CD4-positive, alpha-beta memory T cell (primary cell): ENCODE measurements at places on chromosomes 5 and 9. TPM values are rescaled to one million over a fixed set of nuclear protein-coding genes. Genes with fewer than 3 reads are reported as not detected.

- DNase-seq = no peak
Measured at GRCh38 chr5:67813877-67814539, 401.5 kb upstream of the PIK3R1 start.

DNA sequence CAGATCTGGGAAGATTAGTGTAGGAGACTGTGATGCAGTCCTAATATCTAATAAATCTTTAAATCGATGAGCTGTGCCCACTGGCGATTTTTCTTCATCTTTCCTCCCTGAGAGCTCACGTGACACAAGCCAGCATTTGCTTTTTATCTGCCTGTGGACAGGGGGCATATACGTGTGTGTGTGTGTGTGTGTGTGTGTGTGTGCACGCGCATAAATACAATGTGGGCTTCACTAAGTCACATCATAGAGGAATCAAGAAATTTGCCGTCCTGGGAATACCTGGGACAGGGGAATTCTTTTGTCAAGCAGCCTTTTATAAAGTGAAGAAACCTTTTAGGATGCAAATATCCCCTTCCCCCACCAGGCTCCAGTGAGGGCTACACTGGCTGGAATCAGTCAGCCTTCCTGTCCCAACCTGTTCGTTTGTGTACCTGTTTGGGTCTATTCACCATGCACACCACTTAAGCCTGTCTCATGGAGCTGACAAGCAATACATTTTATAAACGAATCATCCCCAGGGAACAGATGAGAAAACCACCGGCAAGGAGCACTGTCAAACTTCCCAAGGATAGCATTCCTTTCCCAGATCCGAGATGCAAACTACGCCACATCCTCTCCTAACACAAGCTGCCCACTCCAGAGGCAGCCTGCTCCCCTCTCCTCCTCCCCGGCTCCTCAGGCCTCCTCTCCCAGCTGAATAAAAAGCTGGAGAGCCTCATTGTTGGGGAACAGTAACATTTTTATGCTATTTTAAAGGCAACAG, 2.7 kb downstream of the EPB41L4B start:
- no peak for DNase-seq

GRCh38 chr9:75651709-75652108, 238.8 kb upstream of the PCSK5 start:
- no peak for DNase-seq

DNA sequence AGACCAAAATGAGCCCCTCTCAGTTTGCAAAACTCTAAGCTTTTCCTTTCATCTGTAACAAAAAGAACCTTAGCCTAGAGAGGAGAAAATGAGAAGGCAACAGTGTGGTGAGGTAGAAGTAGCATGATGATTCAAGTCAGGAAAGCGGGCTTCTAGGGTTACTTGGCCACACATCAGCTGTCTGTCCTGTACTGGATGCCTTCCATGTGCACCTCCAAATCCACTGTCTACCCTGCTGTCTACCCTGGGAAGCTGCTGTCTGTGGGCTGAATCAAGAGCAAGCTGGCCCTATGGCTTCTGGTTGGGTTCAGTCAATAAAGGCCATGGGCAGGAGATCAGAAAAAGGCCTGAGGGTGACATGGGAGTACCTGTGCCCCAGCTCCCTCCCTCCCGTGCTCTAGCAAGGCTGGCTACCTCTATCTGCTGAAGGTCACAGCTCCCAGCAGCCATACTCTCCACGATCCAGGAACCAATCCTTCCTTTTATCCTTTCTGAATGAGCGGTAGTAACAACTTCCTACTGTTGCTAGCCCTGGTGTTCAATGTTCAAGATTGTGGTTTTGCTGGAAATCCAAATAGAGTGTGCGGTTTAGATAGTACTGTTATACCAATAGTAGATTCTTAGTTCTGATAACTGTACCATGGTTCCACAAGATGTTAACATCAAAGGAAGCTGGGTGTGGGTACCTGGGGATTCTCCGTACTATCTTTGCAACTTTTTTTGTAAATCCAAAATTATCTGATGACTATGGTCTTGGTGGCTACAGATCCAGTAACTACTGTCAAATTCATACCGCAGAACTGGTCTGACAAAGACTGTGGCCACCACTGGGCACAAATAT, 191.0 kb downstream of the ESM1 start:
- DNase-seq = no peak

DNA sequence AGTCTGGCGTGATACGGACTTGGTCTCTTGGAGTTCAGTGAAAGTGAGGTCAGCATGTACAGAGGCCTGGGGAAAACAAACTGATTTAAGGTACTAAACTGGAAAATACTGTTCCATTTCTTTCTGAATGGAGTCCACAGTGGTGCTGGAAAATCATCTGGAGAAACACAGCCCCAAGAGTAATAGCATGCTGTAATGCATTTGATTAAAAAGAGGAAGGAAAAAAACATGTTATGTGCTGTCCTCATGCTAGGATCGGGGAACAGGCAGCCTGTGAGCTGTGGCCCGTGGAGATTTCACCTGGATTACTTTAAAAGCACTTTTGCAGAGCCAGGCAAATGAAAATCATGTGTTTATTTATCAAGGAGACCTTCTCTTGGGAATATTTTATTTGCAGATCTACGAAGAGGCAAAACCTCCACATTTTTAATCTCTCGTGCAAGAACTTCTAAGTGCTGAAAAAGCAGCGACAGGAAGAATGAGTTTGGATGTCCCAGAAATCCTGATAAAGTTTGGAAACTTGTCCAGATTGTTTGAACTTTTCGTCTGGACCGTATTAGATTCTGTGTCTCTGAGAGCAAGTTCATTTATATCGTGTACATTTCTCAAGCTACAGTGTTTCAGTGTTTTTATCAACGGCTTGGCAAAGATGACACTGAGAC, 228.8 kb downstream of the GAS1 start:
- DNase-seq = no peak

- DNase-seq = no peak
Measured at GRCh38 chr9:133359399-133360175, 3.2 kb downstream of the SURF2 start.

GRCh38 chr5:38465702-38466423, 90.6 kb downstream of the LIFR start:
- no peak for DNase-seq

DNA sequence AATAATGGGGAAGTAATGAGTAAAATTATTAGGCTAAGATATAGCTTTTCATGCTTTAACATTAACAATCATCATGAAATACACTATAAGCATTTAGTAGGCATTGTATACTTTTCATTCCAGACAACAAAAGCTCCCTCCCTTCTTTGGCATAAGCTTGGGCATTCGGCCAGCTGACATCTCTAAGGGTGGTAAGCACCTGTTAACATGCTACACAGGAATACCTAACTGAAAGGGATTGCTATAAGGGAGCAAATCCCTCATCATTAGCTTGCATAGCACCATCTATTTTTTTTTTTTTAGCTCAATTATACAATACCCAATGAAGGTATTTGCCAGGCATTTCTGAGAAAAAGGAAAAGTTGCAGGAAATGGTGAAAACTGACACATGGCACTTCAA, 16.6 kb downstream of the STRBP start:
- no peak for DNase-seq

DNA sequence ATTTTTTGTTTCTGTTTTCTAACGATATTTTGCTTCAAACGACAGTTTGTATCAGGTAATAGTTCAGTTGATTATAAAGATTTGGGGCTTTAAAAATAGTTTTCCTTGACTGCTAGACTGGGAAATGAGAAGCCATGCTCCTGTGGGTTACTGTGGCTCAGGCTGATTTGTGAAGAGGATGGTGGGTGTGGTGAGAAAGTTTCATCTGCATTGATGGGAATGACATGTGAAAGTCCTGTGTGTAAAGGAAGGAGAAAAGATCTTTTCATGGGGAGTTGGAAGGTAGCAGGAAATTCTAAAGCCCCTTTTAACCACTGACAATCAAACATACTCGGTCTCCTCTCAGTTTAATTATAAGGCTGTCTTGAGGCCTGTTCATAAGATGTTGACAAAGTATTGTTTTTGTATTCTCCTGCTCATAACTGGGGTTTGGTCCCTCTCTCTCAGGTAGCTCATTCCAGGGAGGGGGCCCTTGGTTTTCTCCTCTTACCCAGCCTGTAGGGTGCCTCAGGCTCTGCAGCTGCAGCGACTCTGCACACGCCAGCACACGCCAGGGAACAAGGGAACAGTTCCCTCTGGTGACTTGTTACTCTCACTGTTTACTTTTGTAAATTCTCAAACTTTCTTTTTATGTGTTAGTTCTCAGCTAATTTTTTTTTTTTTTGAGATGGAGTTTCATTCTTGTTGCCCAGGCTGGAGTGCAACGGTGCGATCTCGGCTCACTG, 91.6 kb downstream of the CARTPT start:
- DNase-seq = no peak

DNA sequence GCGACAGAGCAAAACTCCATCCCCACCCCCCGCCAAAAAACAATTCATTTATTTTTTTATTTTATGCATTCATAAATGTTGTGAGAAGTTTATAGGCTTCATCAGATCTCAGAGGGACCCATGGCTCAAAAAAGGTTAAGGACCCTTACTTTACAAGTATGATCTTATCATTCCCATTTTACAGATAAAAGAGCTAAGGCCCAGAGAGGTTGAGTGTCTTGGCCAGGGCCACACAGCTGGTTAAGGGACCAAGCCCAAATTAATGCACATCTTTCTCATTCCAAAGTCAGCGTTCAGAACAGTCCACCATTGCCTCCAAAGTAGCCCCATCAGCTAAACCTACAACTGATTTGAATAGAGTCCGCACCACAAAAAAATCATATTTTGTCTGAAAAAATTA, 67.8 kb downstream of the PPARGC1B start:
- no peak for DNase-seq

NUTM2F gene
- total RNA-seq = not detected

PKD2L2 gene
- total RNA-seq = not detected

CTXN3 gene
- total RNA-seq = not detected

SLC45A2 gene
- not detected for total RNA-seq

PCDHGB1 gene
- 0.17 TPM for total RNA-seq

RNF180 gene
- total RNA-seq = not detected

LECT2 gene
- total RNA-seq = not detected

MZB1 gene
- 0.93 TPM for total RNA-seq
